ENCODE measurements at places on chromosomes 1 and 21.

DNA sequence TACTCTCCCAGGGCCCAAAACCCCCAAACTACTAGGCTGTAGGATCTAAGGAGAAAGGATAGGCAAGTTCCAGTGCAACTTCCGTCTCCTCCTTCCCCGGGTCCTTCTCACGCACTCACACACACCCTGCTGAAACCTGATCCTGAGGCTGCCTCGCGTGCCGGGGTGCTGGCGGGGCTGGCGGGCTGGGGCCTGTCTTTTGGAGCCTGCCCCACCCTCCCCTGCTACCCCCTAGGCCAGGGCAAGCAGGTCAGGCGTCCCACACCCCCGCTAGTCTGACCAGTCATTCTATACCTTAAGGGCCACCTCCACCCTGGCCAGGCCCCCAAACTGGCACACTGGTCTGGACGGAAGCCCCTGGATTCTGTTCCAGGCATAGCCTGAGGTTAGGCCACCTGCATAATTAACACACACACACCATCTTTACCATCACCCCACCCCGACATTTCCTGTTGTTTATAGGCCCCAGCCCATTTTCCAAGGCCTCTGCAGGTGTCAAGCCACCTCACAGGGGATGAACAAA is 48.3 kb upstream of the ARTN start:
- no peak for DNase-seq

DNA sequence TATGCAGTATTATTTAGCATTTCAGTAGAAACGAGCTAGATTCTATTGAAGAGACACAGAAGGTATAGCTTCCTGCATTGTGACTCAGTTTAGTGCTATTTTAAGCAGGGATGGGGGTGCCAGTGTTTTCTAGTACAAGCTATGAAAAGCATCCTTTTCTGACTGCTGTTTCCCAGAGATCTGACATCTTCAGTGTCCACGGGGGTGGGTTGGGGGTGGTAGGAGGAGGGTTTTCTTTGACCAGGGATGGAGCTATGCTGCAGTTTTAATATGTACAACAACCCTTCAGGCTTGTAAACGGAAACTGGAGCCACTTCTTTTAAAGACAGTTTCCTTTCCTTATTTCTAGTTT is 2.7 kb upstream of the NEGR1 start:
- no peak for DNase-seq

GRCh38 chr21:26709090-26709489 is 136.0 kb upstream of the CYYR1 start:
- DNase-seq: no peak

GRCh38 chr1:47436979-47437446 is 831 bp upstream of the FOXD2 start:
- no peak for DNase-seq

GRCh38 chr1:31577515-31578192 is 1.3 kb downstream of the TINAGL1 start:
- DNase-seq: no peak

DNA sequence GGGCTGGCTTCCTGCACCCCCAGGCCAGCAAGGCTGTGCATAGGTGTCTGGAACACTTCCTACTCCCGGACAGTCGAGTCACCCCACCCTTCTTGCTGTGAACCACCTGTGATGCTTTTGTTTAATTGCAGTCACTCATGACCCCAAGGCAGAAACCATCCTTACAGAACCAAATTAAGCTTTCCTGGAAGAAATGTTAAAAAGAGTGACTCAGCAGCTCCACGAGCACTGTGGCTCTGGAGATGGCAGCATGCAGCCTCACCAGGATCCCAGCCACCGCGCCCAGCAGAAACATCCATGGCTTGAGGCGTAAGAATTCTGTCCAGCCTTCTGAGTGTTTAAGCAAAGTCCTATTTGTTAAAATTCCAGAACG is 28.8 kb downstream of the SNAP47 start:
- no peak for DNase-seq

DNA sequence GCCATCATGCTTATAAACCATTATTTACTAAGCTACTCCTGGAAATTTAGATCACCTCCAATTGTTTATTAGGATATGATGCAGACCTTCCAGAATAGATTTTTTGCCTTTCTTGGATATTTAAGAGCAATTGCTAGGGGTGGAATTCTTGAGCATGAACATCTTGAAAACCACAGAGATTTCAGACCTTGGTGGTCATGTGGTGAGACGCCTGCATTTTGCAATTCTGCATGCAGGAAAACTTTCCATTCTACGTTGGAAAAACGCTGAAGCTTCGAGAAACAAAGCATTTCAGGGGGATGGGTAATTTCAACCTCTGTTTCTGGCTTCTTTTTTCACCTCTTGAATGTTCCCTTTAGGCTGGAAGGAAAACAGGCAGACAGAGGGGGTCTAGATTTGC is 596.3 kb downstream of the KIF26B start:
- no peak for DNase-seq

- no peak for DNase-seq
These were observed 5.7 kb downstream of the TRIM46 start for GRCh38 chr1:155179112-155180031.

GRCh38 chr1:243379706-243380105 is 123.9 kb downstream of the SDCCAG8 start:
- no peak for DNase-seq

DNA sequence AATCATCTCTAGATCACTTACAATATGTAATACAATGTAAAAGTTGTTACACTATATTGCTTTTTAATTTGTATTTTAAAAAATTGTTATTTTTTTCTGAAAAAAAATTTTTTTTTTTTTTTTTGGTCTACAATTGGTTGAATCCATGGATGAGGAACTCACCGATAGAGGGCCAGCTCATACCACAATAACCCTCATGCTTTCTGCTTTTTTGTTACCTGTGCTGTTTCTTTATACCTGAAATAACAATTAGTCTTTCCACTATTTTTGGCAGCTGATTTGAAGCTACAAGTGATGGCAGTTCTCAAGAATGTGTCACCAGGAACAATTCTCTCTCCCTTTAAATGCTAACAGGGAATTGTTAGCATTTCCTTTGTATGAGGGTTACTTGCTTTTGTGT is 12.0 kb downstream of the SMG7 start:
- no peak for DNase-seq

GRCh38 chr1:223512057-223512456 is 118.8 kb downstream of the CCDC185 start:
- no peak for DNase-seq

DNA sequence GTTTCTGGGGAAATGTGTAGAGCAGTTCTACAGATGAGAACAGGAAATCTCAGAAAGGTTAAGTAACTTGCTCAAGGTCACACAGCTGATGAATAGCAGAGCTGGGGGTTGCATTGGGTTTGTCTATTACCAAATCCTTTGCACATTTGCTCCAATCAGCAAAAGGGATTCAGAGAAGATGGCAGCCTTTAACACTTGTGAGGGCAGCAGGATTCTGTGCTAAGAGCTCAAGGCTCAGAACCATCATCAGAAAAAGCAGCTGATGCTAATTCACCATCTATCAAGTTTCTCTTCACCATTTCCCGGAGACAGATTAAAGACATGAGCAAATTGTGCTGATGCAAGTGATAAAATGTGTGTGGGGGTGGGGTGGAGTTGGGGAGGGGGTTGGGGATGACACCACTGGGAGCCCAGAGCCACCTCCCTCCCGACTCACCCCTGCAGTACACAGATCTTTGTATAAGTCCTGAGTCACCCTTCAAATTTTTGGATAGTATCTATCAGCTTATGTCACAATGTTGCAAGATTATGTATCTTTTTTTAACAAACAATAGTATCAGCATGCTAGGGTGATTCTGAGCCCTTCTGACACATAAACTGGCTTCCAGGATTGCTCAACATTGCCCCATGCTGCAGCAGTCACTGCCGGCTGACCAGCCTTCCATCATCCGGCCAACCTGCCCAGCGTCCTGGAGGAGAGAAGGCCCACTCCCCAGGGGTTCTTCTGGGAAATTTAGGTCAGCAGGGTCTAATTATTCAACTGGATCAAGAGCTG is 2.8 kb upstream of the SPSB1 start:
- no peak for DNase-seq

DNA sequence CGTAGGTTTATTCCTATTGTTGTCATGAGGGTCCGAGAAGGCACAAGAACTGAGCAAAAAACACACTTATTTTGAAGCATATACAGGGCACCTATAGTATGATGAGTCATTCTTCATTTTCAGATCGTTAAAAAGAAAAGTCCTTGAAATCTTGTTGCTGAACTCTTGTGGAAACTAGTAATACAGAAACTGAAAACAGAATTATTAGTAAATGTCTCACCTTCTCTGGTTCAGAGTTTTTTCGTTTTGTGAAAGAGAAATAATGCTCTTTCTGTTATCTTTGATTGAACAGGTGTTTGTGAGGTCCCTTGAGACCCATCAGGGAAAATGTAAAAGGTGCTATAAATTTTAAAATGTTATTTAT is 102.0 kb upstream of the COA6 start:
- no peak for DNase-seq

- DNase-seq: no peak
These were observed 10.0 kb upstream of the RPE65 start for GRCh38 chr1:68459796-68460195.

- no peak for DNase-seq
These were observed 14.9 kb downstream of the TCP10L start for GRCh38 chr21:32570456-32570855.

DNA sequence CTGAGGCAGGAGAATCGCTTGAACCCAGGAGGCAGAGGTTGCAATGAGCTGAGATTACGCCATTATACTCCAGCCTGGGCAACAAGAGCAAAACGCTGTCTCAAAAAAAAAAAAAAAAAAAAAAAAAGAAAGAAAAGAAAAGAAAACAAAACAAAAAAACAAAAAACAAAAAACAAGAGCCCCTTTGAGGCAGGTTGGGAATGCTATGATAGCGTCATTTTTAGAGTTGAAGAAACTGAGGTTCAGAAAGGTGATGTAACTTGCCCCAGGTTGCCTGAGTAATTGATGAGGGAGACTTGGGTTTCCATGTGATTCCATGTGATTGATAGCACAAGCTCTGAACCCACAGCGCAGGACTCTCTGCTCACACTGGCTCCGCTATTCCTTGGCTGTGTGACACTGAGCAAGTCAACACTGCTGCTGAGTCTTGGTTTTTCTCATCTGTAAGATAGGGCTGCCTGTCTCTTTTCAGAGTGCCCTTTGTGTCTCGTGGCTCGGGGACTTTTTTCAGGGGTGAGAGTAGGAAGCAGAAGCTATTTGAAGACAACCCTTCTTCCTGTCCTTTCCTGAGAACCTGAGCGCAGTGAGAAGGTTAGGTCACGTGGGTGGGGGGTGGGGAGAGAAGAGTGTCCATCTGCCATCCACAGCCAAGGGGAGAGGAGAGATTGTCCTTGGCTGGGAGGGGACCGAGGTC is 2.5 kb downstream of the CNR2 start:
- no peak for DNase-seq

DNA sequence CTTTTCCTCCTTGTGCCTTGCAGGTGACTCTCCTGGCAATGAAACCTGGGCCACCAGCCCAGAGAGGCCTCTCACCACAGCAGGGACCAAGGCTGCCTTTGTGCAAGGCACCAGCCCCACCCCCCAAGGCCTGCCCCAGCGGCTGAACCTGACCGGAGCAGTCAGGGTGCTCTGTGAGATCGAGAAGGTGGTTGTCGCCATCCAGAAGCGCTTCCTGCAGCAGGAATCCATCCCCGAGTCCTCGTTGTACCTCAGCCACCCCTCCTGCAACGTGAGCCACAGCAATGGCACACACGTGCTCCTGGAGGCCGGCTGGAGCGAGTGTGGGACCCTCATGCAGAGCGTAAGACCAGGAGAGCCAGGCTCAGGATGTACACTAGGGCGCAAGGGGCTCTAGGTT is 51.7 kb downstream of the UMODL1 start:
- no peak for DNase-seq

- DNase-seq: no peak
These were observed 11.9 kb downstream of the ETNK2 start for GRCh38 chr1:204139952-204140351.

DNA sequence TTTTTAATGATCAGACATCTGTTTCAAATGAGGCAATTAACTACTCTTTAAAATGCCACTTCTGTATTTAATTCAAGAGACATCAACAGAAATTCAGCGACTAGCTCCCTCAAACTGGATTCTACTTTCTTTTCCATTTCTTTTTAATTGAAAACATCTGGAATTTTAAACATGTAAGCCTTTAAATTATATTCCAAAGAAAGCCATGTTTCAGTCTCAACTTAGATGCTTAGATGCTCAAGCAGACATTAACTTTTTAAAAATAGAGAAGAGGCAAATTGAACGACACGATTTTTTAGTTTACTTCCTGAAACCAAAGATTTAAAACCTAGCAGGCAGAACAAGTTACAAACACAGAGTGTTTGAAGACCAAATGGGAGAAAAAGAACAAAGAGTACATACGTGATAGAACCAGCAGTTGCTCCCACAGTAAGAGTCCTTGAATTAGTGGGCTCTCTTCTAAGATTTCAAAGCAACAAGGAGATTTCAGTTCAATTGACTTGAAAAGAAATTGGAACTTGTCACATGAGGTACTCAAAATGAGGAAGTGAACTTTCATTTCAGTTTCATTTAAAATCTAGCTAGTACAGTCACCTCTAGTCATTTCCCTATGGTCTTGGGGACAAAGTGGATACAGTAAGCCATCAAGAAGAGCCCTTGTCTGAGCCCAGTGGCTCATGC is at the start of gene CTSS:
CTSS (minus strand) TSS at position 483 of the 681 bp plus-strand sequence. CDS start 1,015 bp downstream, outside the sequence.
- no peak for DNase-seq

- no peak for DNase-seq
These were observed 60.8 kb upstream of the KRTAP11-1 start for GRCh38 chr21:30942192-30942591.

Measured in stimulated activated CD8-positive, alpha-beta memory T cell treated with anti-CD3 and anti-CD28 coated beads, Interleukin-12 subunit alpha, Interleukin-12 subunit beta, amount 100 ng/mL, for 1 hour (primary cell).